ENCODE measurements at places on chromosomes 6 and 20. TPM values are rescaled to one million over a fixed set of nuclear protein-coding genes. Genes with fewer than 3 reads are reported as not detected.

- peak; percentile 5 for DNase-seq
Observed at GRCh38 chr6:6595952-6596351, 7.4 kb downstream of the LY86 start.

DNA sequence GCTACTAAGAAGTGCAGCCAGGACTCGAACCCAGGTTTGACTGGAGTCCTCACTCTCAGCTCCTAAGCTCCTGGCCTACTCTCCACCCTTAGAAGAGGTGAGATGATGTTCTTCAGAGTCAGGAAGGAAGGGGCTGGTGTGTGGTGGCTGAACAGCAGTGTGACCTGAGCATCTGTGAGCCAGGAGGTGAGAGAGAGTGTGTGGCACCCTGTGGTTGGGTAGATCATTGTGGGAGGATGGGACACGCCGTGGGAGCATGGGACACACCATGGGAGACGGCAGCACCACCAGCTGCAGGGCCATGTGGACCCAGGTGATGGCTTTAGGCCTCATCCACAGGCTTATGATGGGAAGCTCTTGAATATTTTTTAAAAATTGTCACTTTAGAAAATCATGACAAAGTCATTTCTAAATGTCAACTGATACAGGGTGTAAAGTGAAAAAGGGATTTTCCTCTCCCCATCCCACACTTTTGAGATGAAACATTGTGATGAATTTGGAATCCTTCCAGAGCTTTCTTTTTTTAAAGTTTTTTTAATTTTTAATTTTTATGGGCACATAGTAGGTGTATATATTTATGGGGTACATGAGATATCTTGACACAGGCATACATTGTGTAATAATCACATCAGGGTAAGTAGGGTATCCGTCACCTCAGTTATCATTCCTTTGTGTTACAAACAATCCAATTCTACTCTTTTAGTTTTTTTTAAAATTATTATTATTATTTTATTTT is 31.6 kb downstream of the SRC start:
- no peak for DNase-seq

- no peak for DNase-seq
Observed at GRCh38 chr20:9256393-9256792, 187.5 kb downstream of the PLCB4 start.

ECT2L gene
- not detected for total RNA-seq

DYNLT2 gene
- total RNA-seq = 2.8 TPM
